Activated T-cell treated with anti-CD3 and anti-CD28 coated beads for 1 hour (primary cell): ENCODE measurements at places on chromosomes 4 and X.

GRCh38 chrX:96833333-96833732 is 50.4 kb upstream of the RPA4 start:
- no peak for DNase-seq

DNA sequence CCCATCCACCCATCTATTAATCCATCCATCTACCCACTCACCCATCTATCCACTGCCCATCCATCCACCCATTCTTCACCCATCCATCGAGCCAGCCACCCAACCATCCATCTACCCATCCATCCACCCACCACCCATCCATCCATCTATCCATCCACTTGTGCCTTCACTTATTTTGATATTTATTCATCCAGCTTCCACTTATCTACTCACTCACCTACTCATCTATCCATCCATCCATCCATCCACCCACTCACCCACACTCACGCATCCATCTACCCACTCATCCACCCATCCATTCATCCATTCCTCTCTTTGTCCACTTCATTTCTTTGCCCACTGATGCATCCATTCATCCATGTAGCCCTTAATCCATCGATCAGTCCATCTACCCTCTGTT is 72.9 kb upstream of the AFAP1 start:
- DNase-seq: no peak

GRCh38 chrX:147322496-147322895 is 508.0 kb upstream of the CXorf51A start:
- no peak for DNase-seq

- DNase-seq: no peak
Measured at GRCh38 chr4:152525878-152526277, 10.0 kb downstream of the FBXW7 start.

DNA sequence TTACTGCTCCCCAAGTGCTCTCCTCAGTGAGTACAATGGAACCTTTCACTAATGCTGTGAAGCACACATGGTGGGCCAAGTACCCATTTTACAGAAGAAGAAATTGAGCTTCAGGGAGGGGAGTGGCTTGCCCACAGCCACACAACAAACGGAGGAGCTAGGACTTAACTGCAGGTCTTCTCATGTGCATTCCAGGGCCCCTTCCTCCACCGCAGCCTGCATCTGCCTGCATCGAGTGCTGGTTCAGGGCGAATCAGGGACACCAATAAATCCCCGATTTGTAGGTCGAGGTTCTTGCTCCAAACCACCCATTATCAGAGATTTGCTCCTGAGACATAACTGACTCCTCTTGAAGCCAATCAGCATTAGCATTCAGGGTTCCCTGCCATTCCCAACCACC is 100.9 kb downstream of the MAMLD1 start:
- no peak for DNase-seq

DNA sequence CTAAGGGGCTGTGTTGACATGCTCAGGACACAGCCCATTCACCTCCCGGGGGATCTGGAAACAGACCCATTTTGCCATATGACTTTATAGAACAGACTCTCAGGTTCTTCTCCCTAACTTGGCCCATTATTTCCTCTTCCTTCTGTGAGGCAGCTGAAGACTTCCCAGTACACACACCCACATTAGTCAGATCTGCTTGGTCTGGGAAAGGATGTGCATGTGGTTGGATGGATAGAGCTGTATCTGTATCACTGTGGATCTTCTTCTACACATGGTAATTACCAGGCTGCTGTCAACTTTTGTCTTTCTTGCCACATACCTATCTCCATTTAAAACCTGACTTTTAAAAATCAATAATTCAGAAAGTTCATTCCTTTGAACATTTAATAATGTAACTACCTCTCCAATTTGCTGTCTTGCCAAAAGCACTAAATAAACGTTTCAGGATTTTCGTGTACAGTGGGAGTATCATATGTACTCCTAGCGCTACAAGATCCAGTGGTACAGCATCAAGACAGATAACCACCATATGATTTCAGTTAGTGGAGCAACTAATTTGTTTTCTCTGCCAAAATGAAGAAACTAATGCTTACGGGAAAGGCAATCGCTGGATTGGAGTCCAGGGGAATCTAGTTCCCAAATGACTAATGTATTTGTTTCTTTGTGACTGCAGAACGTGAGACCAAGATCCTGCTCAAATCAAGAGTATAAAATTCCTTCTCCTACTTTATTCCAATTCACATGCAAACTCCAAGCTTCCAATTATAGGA is 134.1 kb upstream of the MAP3K15 start:
- DNase-seq: no peak

DNA sequence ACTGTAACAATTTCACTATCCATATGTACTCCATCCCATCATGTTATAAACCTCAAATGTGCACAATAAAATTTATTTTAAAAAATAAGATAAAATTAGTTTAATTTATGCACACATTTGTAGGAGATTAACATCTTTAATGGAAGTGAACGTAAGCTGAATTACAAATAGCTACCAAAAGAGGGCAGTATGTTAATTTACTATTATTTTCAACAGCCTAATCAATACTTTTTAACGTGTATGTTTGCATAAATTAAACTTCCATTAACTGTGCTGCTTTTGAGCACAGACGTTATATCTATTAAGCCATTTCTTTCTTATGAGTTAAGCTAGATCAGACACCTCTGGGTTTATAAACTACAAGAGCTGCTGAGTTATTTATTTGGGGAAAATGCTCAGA is 56.5 kb upstream of the PHKA2 start:
- DNase-seq: no peak

DNA sequence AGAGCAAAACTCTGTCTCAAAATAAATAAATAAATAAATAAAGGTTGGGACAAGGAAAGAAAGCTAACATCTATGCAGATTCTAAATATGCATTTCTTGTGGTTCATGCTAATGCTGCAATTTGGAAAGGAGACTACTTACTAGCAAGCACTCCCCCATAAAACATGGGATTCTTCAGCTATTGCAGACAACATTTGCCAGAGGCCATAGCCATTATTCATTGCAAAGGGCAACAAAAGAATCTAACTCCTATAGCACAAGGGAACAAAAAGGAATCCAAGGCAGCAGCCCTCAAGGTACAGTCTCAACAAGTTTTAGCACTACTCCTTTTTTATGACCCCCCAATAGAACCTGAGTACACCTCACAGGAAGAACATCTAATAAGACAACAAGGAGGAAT is 8.0 kb upstream of the HERC5 start:
- DNase-seq: no peak

DNA sequence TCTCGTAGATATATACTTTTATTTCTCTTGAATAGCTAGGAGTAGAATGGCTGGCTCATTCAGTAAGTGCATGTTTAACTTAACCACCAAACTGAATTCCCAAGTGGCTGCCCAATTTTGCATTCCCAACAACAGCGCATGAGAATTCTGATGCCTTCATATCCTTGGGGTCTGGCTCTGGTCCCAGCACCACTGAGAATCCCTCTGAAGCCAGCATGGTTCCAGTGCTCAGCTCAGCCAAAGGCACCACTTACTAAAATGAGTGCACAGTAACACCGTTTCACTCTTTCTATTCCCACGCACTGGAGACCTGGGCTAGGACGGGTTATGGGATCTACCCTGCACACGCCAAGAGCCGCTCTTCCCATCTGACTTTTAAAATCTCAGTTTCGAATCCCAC is 60.4 kb downstream of the CASP3 start:
- DNase-seq: no peak

- no peak for DNase-seq
Measured at GRCh38 chrX:35046660-35047296, 104.2 kb downstream of the FAM47B start.
